ENCODE measurements at places on chromosomes 16 and 17.

DNA sequence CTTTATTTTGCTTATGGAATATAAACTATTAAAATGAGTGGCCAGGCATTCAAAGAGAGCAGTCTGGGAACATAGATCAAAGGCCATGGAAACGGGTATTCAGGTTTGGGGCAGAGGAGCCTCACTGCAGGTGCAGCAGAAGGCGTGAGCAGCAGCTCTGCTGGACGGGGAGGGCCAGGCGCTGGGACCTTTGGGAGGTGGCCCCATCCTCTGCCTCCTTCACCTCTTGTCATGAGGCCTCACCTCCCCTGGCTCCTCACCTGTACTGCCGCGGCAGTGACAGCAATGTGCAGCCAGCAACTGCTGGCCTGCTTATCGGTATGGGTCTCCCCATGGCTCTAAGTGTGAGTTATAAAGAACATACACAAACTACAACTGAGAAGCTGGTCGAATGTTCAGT, 109.4 kb downstream of the CDK5R1 start:
- no peak for DNase-seq

DNA sequence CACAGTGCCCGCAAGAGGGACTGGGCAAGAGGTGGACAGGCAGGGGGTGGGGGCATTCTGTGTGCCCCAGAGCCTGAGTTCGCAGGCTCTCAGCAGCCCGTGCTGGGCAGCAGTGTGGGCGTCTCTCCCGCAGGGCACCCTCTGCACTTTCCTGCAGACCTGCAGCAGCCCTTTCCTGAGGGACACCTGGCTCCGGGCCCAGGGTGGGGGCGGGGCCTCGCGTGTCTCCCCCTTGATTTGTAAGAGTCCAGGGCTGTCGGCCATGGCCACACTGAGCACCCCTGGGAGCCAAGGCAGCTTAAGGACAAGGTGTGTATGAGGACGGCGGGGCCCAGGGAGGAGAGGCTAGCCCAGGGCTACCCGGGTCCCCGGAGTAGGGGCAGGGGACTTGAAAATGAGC, 33.4 kb upstream of the SLC38A10 start:
- DNase-seq: no peak

DNA sequence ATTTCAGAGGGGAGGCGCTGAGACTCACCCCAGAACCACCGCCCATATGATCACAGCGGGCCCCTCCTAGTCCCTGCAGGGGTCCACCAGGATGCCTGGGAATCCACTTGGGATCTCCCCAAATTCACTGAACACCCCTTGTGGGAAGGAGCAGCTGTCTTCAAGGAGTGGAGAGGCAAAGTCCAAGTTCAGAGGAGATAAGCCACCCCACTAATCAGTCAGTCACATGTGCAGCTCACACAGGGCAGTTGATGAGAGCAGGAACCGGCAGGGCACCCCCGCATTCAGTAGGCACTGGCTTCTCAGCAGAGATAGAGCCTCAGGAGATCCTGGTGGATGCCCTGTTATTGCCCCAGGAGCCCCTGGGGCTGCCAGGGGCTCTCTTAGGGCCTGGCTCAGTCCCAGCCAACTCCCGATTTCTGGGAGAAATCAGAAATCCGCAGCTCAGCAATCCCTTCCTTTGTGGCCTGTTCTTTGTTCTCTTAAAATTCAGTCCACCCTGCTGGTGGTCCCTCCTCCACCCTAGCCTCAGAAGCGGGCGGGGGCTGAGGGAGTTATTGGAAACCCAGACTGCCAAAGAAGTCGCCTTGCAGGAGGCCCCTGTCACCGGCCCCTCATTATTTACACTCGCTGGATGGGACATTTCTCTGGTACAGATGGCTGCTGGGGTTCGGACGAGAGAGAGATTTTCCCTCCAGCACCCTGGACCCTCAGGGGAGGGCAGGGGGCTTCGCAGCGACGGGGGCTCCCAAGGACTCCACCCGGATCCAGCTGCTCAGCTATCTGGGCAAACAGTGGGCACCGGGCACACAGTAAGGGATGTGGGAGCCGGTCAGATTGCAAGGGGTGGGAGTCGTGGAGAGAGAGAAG, 1.8 kb downstream of the CDC42EP4 start:
- peak; percentile 55 for DNase-seq

DNA sequence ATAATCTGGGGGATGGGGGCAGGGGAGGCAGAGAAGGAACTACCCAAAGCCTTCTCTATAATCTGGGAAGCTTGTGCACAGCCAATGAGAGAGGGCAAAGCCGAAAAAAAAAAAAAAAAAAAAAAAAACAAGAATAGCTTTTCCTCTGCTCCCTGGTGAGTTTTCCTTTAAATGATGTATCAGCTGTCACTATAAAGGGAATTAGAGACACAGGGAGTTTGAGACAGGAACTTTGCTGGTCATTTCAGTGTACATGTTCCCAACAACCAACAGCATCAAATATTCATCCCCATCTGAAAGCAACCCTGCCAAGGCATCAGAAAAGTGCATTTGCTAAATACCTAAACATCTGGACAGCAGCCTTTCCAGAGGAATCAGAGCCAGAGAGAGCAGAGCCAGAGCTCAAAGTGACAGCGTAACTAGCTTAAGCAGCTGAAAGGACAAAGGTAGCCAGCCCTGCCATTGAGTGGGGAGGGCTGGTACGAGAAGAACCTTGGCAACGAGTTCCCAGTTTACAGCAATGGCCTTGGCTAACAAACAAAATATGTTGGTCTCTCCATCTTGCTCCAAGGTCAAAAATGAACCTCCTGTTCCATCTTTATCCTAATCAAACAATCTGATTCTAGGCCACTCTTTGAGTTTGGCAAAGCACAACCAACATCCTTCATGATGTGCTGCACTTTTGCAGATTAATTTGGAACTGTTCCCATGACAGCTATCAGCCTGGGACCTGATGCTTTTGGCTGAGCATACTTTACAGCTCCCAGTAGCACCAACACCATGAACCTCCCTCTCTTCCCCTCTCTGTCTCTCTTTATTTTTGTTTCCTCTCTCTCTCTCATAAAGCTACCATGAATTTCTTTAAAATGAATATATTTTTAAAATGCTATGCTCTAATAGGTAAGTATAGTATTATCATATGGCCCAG, 143.7 kb upstream of the GNAO1 start:
- DNase-seq: peak; percentile 63

- DNase-seq: no peak
These were observed 103.1 kb downstream of the AATF start for GRCh38 chr17:37051833-37052232.

GRCh38 chr16:71767060-71767900, 41.4 kb downstream of the AP1G1 start:
- no peak for DNase-seq

GRCh38 chr16:72878301-72879269, 169.3 kb downstream of the ZFHX3 start:
- no peak for DNase-seq

DNA sequence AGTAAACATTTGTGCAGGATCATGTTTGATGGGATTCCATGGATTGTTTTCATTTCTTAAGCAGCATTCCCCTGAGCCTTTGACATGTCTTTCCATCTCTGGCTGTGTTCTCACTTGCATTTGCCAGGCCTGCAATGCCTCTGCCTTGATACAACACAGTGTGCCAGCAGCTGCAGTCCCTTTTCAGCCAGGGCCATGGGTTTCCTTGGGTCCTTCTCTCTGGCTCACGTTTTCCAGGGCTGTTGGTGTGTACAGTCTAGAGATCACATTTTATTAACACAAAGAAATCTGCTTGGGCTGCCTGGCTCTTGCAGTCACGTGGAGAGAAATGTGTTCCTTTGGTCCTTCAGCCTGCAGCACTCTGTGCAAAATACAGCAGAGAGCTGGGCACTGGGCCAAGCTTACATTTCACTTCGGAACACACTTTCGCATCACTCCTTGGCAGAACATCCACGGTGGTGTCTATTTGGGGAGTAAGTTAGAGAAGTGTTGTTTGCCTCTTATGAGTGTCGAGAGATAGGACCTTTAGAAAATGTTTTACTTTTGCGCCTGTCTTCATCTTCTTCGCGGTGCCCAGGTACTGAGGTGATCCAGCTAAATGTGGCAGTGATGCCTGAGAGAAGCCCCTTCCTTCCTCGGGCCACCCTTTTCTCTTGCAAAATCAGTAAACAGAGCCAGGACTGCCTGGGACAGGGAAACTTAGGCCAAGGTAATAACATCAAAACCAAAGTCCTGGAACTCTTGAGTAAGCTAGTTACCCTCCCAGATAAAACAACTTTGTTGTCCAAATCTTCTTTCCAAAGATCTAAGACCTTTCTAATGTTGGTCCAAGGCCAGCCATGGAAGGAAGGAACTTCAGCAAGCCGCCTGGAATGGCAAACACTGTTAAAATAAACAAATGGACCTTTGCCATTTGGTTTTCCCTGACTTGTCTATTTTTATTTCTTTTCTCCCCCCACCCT, 20.9 kb downstream of the HLF start:
- DNase-seq: peak; percentile 92

- DNase-seq: peak; percentile 78
These were observed 73.1 kb downstream of the CCDC182 start for GRCh38 chr17:57671667-57672632.

DNA sequence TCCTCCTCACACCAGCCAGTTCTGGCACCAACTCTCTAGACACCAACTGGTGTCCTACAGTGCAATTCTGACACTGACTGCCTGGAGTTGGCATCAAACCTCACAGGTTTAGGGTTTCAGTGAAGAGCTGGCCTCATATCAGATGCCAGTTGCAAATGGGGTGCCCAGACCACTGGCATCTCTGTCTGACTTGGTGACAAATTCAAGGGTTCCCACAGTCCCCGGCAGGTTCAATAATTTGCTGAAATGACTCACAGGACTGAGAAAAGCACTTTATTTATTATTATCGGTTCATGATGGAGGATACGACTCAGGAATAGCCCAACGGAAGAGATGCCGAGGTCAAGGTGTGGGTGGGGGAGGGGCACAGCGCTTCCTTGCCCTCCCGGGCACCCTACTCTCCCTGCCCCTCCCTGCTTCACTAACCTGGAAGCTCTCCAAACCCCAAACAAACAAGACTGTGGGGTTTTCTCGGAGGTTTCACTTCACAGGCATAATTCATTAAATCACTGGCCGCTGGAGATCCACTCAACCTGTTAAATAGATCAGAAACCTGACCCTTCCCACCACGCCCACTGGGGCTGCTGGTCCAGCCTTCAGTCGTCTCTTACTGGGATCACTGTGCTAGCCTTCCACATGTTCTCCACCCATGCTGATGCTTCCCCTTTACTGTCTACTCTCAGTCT, 1.7 kb upstream of the NLRP1 start:
- DNase-seq: peak; percentile 31

GRCh38 chr16:66936889-66937554, 1.7 kb downstream of the CES2 start:
- DNase-seq: no peak

- DNase-seq: no peak
These were observed 47.9 kb downstream of the GINS3 start for GRCh38 chr16:58440131-58440530.

DNA sequence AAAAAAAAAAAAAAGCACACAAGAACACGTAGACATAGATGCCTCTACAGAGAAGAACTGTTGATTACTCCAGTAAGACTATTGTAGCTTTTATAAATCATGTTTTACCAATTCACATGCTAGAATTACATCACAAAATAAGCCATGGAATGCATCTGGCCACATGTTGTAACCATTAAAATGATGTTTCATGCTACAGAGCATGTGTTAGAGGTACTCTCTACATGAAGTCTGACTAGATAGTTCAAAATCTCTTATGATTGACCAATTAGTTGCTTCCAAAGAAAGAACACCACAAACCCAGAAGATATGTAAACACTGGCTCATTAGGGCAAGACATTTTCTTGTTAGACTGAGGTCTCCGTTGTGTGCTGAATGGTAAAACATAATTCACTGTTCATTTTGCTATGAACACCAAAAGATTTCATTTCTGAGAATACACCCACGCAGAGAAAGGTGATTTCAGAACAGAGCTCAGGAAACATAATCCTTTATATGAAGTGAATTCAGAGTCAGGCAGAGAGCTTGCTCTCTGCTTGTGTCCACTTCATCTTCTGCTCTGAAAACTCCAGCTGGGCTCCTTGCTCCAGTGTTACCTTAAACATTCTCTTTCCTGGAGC, 411.4 kb upstream of the SOX9 start:
- no peak for DNase-seq
